ENCODE measurements at places on chromosomes 5 and 9.
A peak's percentile ranks its signal among the peaks of the same experiment; 100 is the strongest.

DNA sequence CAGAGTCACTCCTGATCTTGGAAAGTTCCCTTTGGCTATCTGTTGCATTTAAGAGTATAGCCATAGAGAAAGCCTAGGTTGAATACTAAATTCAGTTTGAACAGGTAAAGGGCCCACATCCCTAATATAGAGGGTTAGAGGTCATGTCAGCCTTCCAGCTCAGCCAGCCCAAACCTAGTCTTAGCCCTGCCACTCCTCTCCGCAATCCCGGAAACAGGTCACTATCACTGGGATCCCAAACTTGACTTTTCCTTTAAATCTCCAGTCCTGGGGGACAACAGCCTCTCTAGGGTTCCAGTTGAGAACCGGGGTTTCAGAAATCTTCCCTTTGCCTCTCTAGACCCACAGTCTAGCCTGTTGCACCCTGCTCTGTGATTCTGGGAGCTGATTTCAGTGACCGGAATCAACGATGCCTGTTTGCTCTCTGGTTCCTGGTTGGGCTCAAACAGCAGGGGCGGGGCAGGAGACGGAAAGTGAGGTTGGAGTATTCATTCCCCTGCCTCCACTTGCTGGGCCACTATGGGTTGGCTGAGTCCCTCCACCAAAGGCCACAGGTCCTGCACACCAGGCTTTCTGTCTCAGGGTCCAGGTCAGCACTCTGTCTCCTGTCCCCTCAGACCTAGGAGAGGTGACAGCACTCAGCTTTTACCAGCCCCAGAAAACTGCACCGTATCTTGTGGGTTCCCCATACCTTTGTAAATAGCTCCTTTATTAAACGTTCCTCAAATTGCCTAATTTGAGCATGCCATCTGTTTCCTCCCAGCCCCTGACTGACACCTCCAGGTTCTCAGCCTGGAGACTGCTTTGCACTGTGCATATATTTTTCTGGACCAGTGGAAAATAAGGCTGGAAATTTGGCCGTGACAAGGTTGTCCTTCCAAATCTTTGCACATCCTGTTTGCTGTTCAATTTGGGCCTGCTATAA is 23.8 kb upstream of the CPEB4 start:
- DNase-seq, result no peak

DNA sequence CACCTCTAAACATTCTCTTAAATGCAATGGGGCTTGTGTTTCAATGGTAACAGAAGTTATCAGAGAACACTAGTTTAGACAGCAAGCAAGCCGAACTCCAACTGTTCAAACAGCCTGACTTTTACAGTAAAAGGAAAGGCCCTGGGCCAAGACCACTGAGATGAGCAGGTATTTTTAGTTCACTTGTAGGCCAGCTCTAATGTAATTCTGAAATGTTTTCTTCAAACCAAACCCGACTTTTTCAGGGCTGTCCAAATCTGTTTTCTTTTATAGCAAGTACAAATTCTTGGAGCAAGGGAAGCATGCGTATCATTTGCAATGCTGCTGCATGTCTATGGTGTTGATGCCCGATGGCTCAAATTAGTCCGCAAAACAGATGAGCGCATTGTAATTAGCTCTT is 192.9 kb downstream of the SLF1 start:
- DNase-seq, result no peak

DNA sequence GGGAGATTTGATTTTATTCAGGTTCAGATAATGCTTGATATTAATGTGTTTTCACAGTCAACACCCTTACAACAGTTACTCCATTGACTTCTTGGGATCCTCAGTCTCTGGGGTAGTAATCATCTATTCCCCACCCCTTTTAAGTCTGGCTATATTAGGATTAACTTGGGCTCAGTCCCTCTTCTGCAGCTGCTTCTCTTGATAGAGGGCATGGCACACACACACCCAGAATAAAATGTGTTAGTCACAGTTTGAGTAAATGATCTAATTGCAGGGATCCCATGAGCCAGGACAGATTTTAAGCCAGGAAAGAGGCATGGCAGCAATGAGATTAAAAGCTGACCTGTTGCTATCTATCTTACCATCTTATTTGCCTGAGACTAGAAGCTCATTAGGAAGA is 53.7 kb upstream of the VLDLR start:
- DNase-seq, result no peak

- DNase-seq, result no peak
These were observed 11.1 kb upstream of the WNK2 start for GRCh38 chr9:93172666-93173364.

DNA sequence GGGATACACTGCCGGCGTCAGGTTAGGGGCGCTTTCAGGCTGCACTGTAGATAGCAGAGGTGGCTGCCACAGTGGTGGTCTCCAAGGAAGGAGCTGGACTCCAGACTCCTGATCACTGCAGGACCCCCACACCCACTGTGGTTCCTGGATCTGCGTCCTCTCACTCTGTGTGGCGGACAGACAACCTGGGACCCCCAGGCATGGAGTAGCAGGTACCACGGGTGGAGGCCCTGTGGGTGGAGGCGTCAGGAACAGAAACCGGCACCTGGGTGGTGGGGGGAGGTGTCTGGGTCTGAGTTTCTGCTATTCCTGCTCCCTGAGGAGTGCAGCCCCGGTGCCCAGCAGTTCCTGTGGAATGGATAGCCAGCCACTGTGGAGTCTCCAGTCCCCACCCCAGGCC is 75.1 kb upstream of the PCAT7 start:
- DNase-seq, result no peak

DNA sequence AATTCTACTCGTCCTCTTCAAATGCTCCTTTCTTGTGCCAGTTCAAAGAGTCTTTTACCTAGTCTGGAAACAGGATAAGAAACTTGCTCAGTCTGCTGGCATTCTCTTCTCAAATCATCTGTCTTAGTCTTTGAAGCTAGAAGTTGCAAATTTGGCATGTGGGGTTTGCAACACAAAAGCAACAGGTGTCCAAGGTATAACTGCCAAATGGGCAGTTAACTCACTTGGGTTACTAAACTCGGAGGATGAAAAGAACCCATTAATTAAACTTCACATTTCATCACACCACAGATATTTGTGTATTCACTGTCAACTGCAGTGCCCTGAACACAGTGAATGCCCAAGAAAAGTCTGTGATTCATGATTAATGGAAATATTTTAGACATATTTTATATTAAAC is 108.0 kb upstream of the TARS1 start:
- DNase-seq, result peak; percentile 53

DNA sequence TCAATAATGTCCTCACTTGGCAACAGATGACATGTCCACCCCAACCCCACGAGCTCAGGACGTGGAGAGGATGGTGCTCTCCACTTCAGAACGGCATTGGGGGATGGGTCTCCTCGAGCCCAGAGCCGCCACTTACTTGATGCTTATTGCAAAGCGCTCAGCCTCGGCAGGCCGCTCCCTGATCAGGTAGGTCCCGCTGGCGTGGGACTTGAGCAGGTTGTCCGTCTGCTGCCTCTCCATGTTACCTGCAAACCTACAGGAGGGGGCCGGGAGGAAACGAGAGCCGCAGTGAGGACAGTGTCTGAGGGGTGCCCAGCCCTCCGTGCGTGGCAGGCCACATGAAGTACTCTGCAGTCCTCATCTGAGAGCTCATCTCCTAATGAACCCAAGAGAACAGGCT is 36.6 kb upstream of the SARDH start:
- DNase-seq, result no peak

DNA sequence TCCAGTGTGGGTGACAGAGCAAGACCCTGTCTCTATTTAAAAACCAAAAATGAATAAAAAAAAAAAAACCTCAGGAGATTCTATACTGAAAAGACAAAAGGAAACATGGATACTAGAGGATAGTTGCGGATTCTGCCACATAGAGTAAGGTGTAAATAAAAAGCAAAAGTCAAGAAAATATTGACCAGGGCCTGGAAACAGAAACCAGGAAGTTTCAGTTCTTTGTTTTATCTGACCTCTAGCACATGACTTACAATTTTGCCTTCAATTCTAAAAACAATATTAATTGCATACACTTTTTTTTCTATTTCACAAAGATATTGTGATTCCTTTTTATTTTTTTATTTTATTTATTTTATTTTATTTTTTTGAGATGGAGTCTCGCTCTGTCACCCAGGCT is 96.2 kb upstream of the NMUR2 start:
- no peak for DNase-seq

- no peak for DNase-seq
These were observed 16.2 kb upstream of the IL3 start for GRCh38 chr5:132044207-132044606.

GRCh38 chr5:127564002-127564769 is 46.7 kb downstream of the PRRC1 start:
- peak; percentile 30 for DNase-seq

- peak; percentile 20 for DNase-seq
These were observed at the start of gene NDUFS6 for GRCh38 chr5:1801222-1801966. Gene NDUFS6, plus strand, starts transcription at chr5:1801407. Its CDS starts 11 bp downstream, at chr5:1801418.

DNA sequence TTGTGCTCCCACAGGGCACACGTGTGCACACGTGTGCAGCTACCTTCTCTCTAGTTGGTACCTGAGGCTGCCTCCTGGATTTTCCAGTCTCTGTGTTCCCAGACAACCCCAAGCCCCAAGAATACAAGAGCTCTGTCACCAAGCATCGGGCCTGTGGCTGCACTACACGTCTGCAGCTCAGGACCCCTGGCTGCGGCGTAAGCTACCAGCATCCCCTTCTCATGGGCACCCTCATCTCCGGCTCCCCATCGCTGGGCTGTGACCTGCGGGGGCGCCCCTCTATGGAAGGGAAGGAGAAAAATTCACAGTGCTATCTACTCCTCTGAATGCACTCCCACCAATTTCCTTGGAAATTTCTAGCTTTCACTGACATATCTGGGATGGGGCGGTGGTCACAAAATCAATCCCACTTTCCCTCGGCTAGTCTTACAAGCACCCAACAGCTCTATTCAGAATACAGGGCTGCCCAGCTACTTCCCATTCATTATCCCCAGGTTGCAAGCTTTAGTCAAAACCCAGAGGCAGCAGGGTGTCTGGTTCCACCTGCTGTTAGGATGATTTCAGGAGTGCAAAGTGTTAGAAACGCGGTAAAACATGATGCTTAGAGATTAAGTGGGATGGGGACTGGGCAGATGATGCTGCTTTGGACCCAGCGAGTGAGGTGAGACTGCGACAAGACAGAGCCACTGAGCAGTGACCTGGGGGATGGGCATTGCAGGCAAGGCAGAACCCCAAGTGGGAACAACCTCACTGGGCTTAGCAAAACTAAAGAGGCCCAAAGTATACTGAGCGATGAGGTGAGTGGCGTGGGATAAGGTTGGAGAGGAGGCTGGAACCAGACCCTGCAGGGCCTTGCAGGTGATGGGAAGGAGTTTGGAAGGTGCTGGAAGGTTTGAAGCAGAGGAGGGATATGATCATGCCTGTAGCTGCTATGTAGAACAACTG is 121.7 kb downstream of the KCNIP1 start:
- no peak for DNase-seq

GRCh38 chr9:137158625-137159024 is 11.2 kb downstream of the LRRC26 start:
- no peak for DNase-seq

DNA sequence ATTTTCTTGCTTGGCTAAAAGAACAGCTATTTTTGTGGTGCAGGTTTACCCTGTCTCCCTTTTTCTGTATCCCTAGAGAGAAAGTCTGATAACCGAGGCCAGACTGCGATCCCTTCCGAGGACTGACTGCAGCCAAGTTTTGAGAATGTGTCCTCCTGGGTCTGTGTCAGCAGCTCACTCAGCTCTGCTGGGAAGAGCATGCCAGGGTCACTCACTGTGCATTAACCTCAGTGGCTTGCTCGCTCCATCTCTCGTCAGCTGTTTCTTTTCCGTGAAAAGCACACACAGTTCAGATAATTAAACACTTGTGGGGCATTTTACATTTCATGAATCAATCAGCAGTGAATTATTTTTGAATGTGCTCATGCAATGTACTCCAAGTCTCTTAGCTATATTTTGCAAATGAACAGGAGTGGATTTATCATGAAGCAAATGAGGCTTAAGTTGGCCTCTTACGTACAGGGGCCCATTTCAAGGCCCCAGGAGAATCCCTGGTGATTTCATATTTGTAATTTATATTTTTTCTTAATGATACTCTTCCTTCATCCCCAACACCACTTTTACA is 252.1 kb downstream of the SMARCA2 start:
- peak; percentile 10 for DNase-seq

- peak; percentile 71 for DNase-seq
These were observed 36.3 kb downstream of the SPATA31D1 start for GRCh38 chr9:82024908-82025307.

GRCh38 chr9:87771316-87772006 is 45.5 kb downstream of the CTSL start:
- DNase-seq, result no peak

DNA sequence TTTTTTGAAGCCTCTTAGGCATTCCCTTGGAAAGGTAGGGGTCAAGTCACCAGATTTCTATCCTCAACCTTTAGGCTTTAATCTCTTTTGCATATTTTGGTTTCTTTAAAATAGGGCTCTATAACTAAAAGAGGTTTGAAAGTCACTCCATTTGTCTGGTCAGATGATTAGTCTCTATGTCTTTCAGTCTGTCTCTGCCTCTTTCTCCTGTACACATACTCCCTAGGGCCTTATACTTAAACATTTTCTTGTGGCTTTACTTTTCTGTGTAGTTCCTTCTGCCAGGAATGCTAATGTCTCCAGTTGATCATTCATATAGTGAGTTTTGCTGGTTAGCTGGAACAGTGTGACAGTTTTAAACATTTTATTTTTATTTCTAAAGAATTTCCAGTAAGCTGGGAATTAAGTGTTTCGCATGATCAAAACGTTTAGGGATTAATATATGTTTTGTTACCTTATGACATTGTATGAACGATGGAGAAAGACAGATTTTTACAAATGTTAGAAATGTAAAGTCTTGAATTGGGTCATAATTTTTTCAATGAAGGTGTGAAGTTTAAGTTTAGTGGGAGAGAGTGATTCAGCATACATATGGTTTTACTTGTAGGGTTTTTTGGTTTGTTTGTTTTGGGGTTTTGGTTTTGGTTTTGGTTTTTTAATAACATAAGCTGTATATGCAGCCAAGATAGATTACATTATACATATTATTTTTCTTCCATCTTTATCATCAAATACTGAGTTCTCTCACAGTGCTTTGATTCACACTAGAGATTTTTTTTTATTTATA is 90.6 kb downstream of the ZCCHC7 start:
- DNase-seq, result no peak

- DNase-seq, result no peak
These were observed 79.6 kb upstream of the KLF4 start for GRCh38 chr9:107569174-107569573.

DNA sequence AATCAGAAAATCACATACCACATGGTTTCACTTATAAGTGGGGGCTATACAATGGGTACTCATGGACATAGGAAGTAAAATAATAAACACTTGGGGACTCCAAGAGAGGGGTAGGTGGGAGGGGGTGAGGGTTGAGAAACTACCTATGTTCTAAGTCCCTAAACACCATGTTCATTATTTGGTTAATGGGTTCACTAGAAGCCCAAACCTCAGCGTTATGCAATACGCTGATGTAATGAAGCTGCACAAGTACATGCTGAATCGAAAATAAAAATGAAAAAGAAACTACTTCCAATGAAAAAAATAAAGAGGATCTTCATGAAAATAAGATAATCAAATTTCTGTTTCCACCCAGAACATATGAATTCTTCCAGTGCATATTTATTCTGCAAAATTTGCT is 208.5 kb downstream of the TMEM161B start:
- DNase-seq, result no peak
